ENCODE measurements at places on chromosomes 1 and 21.

- DNase-seq, result peak; percentile 48
Observed at GRCh38 chr1:154221278-154222001, 685 bp downstream of the UBAP2L start.

DNA sequence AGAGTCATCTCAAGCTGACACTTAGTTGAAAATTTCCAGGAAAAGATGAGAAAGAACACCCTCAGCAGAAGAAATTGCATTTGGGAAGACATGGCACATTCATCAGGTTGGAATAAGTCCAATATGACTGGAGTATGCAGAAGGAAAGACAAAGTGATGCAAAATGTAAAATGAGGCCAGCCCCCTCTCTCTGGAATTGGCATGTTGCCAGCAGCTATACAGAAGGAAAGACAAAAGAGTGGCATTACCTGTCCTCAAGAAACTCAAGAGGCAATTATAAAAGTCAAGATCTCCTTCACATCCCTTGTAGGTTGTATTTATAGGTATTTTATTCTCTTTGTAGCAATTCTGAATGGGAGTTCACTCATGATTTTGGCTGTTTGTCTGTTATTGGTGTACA is 426.3 kb downstream of the AGBL4 start:
- DNase-seq, result no peak

DNA sequence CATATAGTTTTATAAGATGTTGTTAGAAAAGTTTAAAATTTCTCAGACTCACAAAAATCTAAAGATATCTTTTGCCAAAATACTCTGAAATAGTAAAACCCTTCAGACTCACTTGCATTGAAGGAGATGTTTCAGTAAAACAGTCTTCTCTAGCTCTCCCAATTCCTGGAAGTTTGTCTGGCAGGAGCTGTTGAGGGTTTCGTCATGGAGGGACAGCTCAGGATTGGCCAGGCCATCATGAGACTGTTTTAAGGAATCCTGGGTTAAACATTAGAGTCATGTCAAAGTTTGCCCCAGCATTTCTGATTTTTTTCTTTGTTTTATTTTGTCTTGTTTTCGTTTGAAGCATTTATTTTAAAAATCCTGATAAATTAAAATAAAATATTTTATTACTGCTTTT is 293.8 kb upstream of the PBX1 start:
- no peak for DNase-seq

DNA sequence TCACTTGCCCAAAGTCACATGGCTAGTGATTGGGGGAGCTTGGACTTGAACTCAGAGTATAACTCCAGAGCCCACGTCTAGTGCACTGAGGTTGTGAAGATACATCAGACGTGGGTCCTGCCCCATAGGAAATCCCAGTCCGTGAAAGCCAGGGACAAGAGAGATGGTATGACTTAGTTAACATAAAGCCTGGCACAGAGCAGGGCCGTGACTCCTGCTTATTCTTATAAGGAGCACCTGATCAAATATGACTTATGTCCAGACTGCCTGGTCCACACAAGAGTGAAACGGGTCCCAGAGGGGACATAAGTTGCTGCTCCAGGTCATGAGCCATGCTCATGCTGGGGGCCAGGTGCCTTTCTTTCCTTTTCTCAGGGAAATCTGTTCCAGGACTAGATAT is 166.3 kb upstream of the USP24 start:
- no peak for DNase-seq

- no peak for DNase-seq
Observed at GRCh38 chr1:34409689-34410229, 233.1 kb downstream of the C1orf94 start.

DNA sequence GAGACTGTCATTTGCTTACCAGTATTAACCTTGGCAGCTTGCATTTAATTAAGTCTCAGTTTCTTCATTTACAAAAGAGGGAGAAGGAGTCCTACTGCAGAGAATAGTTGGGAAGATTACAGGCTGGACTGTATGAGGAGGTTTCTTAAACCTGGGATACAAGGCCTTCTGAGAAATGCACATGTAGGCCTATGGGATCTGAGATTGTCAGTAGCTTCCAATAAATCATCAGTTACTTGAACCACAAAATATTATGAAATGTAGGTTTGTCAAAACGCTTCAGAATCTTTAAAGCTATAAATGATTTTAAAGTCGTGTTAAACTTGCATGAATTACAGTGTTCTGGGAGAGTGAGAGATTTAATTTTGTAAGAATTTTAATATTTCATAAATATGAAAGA is 69.6 kb downstream of the NRIP1 start:
- no peak for DNase-seq

GRCh38 chr1:9362488-9362887 is 69.8 kb downstream of the SPSB1 start:
- no peak for DNase-seq

Data from stimulated activated CD4-positive, alpha-beta T cell treated with anti-CD3 and anti-CD28 coated beads, Interleukin-2, amount 100 ng/mL, for 48 hours (primary cell).